Esophagus muscularis mucosa (tissue), 4 donors: ENCODE measurements at places on chromosomes 3 and 15. TPM values are rescaled to one million over a fixed set of nuclear protein-coding genes. Genes with fewer than 3 reads are reported as not detected.

DNA sequence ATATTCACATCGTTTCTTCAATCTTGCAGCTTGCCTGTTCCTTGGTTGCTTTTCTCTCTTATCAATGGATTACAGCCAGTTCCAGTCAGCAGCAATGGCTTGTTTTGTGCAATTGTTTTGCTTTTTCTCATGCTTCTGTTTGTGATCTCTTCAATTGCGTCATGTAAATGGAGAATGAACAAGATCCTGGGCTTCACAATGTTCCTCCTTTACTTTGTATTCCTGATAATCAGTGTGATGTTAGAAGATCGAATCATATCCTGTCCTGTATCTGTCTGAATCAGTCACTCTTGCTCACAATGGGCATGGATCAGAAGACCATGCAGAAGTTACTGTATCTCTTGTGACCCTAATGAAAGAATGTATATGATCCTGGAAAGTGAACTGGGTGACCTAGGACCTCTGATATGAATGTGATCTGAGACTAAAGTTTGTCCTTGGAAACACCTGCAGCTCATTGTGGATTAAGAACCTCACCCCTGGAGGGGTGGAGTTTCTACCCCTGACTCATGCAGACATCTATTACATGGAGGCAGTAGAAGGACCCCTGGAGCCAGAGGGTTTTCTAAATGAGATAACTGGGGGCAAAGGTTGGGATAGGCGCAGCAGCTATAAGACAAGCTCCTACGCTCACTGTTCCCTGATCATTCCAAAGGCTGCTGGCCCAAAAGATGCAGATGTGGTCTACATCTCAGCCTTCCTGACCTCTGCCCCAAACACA, 32.2 kb downstream of the SLC24A1 start:
- H3K27ac ChIP-seq: no peak overlapping the region
- DNase-seq: peak; percentile 85
- H3K4me1 ChIP-seq: no peaks in the 10 kb centered on the region

KY gene
- total RNA-seq: 0.42 TPM

GRCh38 chr15:38563723-38564519, 693 bp downstream of the RASGRP1 start:
- peaks cover 6% of the 10 kb centered on the region for H3K27me3 ChIP-seq
- no peak overlapping the region for H3K27ac ChIP-seq
- H3K4me3 ChIP-seq: peak overlapping the region; percentile 62
- no peaks in the 10 kb centered on the region for H3K36me3 ChIP-seq

MYH15 gene
- total RNA-seq: 0.17 TPM

GRCh38 chr3:62019906-62020305, 353.4 kb downstream of the FEZF2 start:
- H3K4me3 ChIP-seq: no peak overlapping the region
- H3K27ac ChIP-seq: no peak overlapping the region
- no peaks in the 10 kb centered on the region for H3K4me1 ChIP-seq
- no peaks in the 10 kb centered on the region for H3K36me3 ChIP-seq

THUMPD3 gene
- 37.4 TPM for total RNA-seq

TMC3 gene
- total RNA-seq: 0.17 TPM

- H3K27me3 ChIP-seq: no peaks in the 10 kb centered on the region
- no peak overlapping the region for H3K27ac ChIP-seq
- H3K4me3 ChIP-seq: no peak overlapping the region
- no peaks in the 10 kb centered on the region for H3K4me1 ChIP-seq
- no peak for DNase-seq
- H3K36me3 ChIP-seq: no peaks in the 10 kb centered on the region
Measured at GRCh38 chr3:161851941-161852566, 355.4 kb downstream of the OTOL1 start.

XXYLT1 gene
- total RNA-seq: 8.8 TPM

DNA sequence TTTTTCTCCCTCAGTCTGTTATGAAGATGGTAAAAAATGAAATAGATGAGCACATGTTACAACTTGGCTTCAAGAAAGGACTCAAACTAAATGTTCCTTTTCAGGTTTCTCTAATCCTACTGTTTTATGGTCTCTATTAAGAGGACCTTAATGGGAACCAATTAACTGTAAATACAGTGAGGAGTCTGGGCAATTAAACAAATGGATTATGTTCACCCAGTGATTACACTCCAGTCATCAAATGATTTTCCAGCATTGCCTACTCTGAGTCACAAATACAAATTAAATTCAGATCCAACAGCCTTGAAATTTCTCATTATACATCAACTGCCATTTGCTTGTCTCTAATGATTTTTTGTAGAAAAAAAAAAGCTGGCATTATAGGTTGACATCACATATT, 129.2 kb downstream of the NEK10 start:
- H3K4me3 ChIP-seq: no peak overlapping the region
- H3K27me3 ChIP-seq: no peaks in the 10 kb centered on the region
- no peak overlapping the region for H3K27ac ChIP-seq
- H3K36me3 ChIP-seq: no peaks in the 10 kb centered on the region
- H3K4me1 ChIP-seq: no peaks in the 10 kb centered on the region
- DNase-seq: no peak

DNA sequence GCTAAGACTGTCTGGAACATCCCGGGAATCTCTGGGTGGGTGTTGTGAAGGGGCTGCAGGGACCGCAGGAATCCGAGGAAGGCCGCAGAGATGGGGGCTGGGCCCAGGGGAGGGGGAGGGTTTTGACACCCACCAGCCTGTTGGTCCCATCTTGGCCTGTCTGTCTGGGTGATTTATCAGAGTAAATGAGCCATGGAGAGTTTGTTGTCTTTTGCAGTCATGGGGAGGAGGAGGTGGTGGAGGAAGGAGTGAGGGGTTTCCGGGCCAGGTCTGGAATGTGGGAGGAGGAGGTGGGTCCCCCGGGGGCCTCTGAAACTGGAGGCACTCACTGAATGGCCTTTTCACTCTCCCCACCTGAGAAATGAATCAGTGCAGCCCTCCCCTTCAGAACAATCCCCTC, 11.5 kb downstream of the SEMA3F start:
- no peak for DNase-seq
- H3K27ac ChIP-seq: peak overlapping the region; percentile 85
- peaks cover 95% of the 10 kb centered on the region for H3K4me1 ChIP-seq
- H3K36me3 ChIP-seq: no peaks in the 10 kb centered on the region
- no peaks in the 10 kb centered on the region for H3K27me3 ChIP-seq

DNA sequence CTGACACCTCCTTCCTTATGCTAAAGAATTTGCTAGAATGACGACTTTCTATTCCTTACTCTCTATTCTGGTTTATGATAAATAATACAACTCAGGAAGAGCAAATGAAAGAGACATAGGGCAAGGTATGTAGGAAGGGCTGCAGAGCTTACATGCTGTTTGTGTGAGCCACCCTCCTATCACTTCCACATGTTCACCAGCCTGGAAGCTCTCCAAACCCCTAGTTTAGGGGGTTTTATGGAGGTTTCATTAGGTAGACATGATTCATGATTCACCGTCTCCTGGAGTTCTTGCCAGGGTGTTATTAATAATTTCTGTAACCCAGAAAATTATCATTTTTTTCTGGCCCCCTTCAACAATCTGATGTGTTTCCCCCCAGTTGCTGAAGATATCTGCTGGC, 172.1 kb upstream of the COL8A1 start:
- no peaks in the 10 kb centered on the region for H3K27me3 ChIP-seq
- H3K4me1 ChIP-seq: no peaks in the 10 kb centered on the region
- H3K27ac ChIP-seq: no peak overlapping the region
- H3K36me3 ChIP-seq: no peaks in the 10 kb centered on the region
- DNase-seq: no peak

GRCh38 chr3:146781606-146782005, 176.5 kb upstream of the PLSCR5 start:
- H3K27ac ChIP-seq: no peak overlapping the region
- no peaks in the 10 kb centered on the region for H3K4me1 ChIP-seq
- no peak for DNase-seq

SLC7A14 gene
- total RNA-seq: 0.57 TPM

CLDN16 gene
- total RNA-seq: not detected

GRCh38 chr15:69797615-69798014, 300.1 kb downstream of the TLE3 start:
- no peaks in the 10 kb centered on the region for H3K36me3 ChIP-seq
- no peak overlapping the region for H3K4me3 ChIP-seq
- peaks cover 28% of the 10 kb centered on the region for H3K4me1 ChIP-seq
- H3K27me3 ChIP-seq: no peaks in the 10 kb centered on the region

CYP19A1 gene
- 1.5 TPM for total RNA-seq

MUC13 gene
- not detected for total RNA-seq

DNA sequence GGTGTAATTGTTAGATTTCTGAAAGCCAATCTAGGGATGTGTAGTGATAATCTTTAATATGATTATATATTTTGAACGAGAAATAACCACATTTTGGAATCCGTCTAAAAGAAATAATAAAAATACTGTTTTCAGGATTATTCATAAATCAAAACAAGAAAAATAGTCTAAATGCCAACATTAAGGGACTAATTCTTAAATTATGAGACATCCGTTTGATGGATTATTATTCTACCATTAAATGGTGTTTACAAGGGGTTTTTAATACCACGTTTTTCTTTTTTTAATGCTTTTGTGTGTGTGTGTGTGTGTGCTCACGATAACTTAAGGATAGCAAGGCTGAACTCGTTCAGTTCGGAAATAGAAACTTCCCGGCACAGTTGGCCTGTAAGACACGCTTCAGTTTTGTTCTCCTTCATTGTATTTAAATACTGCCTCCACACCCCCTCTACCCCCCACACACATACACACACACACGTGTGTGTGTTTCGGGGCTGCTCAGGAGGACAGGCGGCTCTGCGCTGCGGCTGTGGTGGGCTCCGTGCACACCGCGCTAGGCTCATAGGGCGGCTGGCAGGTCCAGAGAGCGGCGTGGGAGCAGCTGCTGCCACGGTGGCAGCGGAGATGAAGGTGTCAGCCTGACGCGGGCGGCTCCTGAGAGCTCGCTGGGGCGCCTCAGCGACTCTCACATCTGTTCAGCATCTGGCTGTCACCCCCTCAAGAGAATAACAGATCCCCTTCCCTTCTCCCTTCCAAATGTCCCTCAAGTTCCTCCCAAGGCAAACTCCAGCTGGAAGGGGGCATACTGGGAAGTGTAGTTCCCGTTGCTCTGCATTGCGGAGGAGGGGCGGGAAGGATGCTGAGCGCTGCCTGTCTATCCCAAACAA, 23.0 kb upstream of the ANP32A start:
- peaks cover 76% of the 10 kb centered on the region for H3K27me3 ChIP-seq
- H3K4me3 ChIP-seq: peak overlapping the region; percentile 45
- peaks cover 8% of the 10 kb centered on the region for H3K4me1 ChIP-seq
- no peak overlapping the region for H3K27ac ChIP-seq

GRCh38 chr3:129261894-129262293, 12.5 kb downstream of the COPG1 start:
- no peaks in the 10 kb centered on the region for H3K27me3 ChIP-seq
- no peak for DNase-seq
- H3K4me1 ChIP-seq: no peaks in the 10 kb centered on the region
- peaks cover 100% of the 10 kb centered on the region for H3K36me3 ChIP-seq
- no peak overlapping the region for H3K4me3 ChIP-seq

- H3K4me1 ChIP-seq: peaks cover 10% of the 10 kb centered on the region
- no peak overlapping the region for H3K4me3 ChIP-seq
- no peaks in the 10 kb centered on the region for H3K36me3 ChIP-seq
- no peak overlapping the region for H3K27ac ChIP-seq
- no peaks in the 10 kb centered on the region for H3K27me3 ChIP-seq
Measured at GRCh38 chr3:128946411-128946810, 47.5 kb downstream of the CFAP92 start.

GRCh38 chr3:14949126-14949525, 1.7 kb downstream of the NR2C2 start:
- peak overlapping the region; percentile 99 for H3K27ac ChIP-seq
- H3K36me3 ChIP-seq: peaks cover 9% of the 10 kb centered on the region
- H3K4me1 ChIP-seq: peaks cover 49% of the 10 kb centered on the region

- no peak overlapping the region for H3K4me3 ChIP-seq
- H3K27ac ChIP-seq: no peak overlapping the region
- DNase-seq: no peak
- H3K4me1 ChIP-seq: no peaks in the 10 kb centered on the region
Measured at GRCh38 chr3:57864853-57865252, 108.7 kb downstream of the SLMAP start.

- no peaks in the 10 kb centered on the region for H3K4me1 ChIP-seq
- H3K36me3 ChIP-seq: no peaks in the 10 kb centered on the region
- no peak for DNase-seq
- H3K27ac ChIP-seq: no peak overlapping the region
- no peaks in the 10 kb centered on the region for H3K27me3 ChIP-seq
Measured at GRCh38 chr3:73086071-73086494, 24.6 kb downstream of the EBLN2 start.

DNA sequence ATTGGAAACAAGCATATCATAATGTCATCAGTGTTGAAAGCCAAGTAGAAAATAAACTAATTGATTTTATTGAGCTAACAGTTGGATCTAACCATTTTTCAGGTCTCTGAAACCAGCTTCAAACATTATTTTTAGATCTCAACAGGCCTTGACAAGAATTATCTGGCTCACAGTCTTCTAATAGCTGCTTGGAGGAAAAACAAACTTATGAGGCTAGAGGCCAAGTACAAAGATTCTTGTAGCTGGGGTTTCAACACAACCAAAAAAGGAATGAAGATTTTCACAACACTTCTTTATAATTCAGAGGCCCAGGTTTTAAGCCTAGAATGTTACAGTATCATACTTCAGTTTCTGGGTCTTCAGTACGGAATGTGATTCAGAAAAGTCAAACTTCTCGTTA, 3.7 kb downstream of the SETMAR start:
- no peak overlapping the region for H3K4me3 ChIP-seq
- no peak for DNase-seq
- H3K4me1 ChIP-seq: peaks cover 73% of the 10 kb centered on the region
- H3K27me3 ChIP-seq: no peaks in the 10 kb centered on the region
- peak overlapping the region; percentile 93 for H3K27ac ChIP-seq

DNA sequence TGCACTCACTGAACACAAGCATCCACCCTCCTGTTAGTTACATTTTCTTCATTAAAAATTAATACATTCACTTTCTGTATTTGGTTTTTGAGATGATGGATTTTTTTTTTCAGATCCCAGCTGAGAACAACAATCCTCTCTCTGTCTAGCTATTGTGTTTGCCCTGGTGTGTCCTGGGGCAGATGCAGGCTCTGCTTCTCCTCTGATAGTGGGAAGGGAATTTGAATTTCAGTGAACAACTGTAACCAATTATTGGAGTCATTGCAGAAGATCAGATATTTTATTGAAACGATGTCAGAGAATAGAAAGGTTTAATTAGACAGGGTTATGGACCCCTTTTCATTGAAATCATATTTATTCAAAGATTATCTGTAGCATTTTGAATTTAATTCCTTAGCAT, 33.1 kb upstream of the RYR3 start:
- no peaks in the 10 kb centered on the region for H3K4me1 ChIP-seq
- no peaks in the 10 kb centered on the region for H3K36me3 ChIP-seq
- no peak for DNase-seq
- H3K27me3 ChIP-seq: no peaks in the 10 kb centered on the region
- H3K4me3 ChIP-seq: no peak overlapping the region

GRCh38 chr3:99970198-99970597, 144.1 kb downstream of the FILIP1L start:
- no peaks in the 10 kb centered on the region for H3K27me3 ChIP-seq
- DNase-seq: no peak

KBTBD13 gene
- total RNA-seq: not detected

FES gene
- 26.1 TPM for total RNA-seq

SLC2A2 gene
- not detected for total RNA-seq

DNA sequence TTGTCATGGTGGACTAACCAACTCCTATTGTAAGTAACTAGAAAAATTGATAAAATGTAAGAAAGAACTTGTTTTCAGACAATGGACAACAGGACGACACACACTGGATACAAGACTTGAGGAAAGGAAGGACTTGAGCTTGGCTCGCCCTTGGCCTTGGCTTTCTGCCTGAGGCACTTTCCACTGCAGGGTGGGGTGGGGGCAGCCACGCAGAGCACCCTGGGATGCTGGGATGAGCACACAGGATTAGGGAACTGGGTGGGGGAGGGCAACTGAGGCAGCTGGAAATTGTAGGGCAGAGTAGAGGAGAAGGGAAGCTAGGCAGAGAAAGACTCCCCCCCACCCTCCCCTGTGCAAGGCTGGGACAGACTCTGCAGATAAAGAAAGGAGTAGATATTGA, 25.5 kb upstream of the HHATL start:
- peaks cover 7% of the 10 kb centered on the region for H3K4me1 ChIP-seq
- no peaks in the 10 kb centered on the region for H3K36me3 ChIP-seq
- H3K27me3 ChIP-seq: no peaks in the 10 kb centered on the region
